Activated CD4-positive, alpha-beta T cell treated with anti-CD3 and anti-CD28 coated beads, Interleukin-2, Interleukin-6, amounts not matched to agents 100 ng/mL and 50 ng/mL, durations not matched to agents 16 hours and 8 hours (primary cell): ENCODE measurements at places on chromosomes 6 and 20.

GRCh38 chr20:24615353-24615752 lies 145.9 kb downstream of the SYNDIG1 start:
- DNase-seq: no peak

DNA sequence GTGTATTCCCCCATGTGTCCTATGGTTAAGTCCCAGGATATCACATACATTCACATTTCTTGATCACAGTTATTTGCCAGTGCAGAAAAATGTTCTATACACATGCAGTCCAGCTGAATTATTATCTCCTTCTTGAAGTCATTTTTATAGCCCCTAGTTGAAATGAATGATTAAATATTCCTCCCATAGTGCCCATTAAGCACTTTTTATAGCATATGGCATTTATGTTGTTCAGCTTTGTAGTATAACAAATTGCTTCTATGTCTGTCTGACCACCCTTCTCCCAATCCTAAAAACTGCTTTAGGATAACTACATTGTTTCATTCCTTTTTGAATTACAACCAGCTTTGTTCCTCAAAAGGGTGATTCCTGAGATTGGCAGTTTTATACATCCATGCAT lies 123.5 kb downstream of the ADGRB3 start:
- DNase-seq: no peak

DNA sequence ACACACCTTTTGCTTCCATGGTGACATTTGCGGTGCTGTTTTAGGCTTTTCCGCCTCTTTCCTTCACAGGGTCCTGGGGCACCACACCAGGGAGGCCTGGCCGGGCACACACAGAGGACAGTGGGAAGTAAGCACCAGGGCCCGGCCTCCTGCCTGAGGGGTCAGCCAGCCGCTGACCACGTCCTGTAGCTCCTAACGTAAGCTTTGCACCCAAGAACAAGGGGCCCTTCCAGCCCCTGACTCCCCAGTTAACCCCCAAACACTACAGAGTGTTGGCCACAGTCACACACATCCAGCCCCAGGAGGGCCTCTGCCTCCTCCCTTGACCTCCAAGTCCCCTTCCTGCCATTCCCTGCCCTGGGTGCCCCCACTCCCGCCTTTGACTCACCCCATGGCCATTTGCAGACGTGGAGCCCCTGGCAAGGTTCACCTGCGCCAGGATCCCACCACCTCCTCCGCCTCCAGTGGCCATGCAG lies 54.7 kb downstream of the YTHDF1 start:
- no peak for DNase-seq

DNA sequence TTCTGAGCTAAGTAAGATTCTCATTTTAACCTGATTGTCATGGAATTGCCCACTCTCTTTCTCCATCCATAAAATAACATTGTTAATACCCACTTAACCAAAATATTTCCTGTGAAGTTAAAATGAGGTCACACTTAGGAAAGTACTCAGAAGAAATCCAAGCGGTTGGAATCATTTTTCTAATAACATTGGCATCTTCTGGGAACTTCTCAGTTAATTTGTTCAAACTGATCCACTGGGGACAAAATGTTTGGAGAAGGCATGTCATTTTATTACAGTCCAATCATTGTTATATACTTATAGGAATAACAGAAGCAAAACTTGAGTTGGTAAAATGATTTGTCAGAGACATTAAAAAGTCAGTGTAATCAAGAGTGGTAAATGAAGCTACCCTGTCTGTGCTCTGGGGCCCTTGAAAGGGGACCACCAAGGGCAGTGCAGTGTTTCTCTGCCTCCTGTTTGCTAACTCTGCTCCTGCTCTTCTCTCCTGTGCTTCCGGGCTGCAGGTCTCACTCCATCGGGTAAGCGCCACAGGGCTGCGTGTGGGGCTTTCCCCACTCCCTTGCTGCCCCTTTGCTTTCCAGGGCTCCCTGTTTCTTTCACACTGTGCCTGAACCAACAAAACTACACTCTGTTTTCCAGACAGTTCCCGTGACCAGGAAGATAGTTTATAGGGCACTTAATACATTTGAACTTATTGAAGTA lies 50.1 kb downstream of the HDDC2 start:
- no peak for DNase-seq

GRCh38 chr6:46652232-46652602 lies 401 bp downstream of the CYP39A1 start:
- no peak for DNase-seq

DNA sequence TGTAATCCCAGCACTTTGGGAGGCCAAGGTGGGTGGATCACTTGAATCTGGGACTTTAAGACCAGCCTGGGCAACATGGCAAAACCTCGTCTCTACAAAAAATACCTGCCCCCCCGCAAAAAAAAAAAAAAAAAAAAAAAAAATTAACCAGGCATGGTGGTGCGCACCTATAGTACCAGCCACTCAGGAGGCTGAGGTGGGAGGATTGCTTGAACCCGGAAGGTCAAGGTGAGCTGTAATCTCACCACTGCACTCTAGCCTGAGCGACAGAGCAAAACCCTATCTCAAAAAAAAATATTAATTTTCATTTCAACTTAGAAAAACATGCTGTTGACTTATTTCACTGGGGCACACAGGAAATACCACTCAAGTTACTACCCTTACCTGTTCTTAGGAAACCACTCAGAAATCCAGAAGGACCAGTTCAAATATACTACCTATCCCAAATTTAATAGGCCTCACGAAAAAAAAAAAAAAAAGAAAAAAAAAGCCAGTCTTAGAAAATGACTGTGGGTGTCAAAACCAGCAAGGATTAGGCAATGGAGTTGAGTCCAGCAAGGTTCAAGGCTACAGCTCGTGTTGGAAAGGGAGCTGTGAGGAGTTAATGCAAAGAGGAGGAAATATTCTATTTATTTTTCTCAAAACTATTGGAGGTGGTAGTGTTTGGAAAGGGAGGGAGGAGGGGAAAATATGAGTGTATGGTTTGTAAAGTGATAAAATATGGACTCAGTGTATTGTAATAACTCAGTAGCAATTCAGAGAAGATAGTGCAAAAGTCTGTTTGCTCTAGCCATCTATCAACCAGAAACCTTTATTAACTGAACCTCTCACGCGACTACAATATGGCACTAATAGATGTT lies 33.9 kb upstream of the PIM1 start:
- no peak for DNase-seq

DNA sequence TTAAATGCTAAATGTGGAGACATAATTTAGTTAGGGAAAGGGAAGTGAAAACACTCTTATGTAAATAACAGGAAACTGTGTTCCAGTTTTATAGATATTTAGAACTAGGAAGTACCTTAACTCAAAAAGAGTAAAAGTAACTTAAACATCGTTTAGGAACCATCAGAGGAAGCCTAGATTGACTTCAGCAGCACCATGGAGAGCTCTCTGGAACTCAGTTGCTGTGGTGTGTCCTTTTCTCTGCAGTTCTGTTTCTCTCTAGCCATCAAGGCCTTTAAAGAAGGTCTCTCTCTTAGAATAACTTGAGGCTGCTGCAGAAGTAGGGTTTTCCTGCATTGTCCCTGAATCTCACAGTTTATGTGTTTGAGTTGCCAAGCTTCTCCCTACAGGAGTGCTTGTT lies 26.9 kb downstream of the CLVS2 start:
- no peak for DNase-seq

- no peak for DNase-seq
These were observed 442.2 kb downstream of the HDGFL1 start for GRCh38 chr6:23011615-23012014.

DNA sequence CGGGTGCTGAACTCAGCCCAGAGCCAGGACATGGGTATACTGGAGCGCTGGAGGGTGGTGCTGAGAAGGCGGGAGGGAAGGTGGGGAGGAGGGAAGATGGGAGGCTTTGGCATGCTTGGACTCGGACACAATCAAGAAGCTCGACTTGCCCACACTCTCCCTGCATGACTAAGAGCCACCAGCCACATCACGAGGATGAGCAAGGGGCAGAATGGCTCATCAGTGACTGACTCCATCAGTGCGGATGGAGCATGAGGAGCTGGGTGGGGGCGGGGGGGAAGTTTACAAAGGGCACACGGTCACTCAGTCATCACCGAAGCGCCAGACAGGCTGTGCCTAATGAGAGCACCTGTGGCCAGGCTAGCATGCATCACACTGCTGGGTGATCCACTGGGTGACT lies 222.8 kb downstream of the KIF16B start:
- no peak for DNase-seq

- DNase-seq: peak; percentile 54
These were observed 15.7 kb downstream of the ADISSP start for GRCh38 chr20:3751675-3752385.

DNA sequence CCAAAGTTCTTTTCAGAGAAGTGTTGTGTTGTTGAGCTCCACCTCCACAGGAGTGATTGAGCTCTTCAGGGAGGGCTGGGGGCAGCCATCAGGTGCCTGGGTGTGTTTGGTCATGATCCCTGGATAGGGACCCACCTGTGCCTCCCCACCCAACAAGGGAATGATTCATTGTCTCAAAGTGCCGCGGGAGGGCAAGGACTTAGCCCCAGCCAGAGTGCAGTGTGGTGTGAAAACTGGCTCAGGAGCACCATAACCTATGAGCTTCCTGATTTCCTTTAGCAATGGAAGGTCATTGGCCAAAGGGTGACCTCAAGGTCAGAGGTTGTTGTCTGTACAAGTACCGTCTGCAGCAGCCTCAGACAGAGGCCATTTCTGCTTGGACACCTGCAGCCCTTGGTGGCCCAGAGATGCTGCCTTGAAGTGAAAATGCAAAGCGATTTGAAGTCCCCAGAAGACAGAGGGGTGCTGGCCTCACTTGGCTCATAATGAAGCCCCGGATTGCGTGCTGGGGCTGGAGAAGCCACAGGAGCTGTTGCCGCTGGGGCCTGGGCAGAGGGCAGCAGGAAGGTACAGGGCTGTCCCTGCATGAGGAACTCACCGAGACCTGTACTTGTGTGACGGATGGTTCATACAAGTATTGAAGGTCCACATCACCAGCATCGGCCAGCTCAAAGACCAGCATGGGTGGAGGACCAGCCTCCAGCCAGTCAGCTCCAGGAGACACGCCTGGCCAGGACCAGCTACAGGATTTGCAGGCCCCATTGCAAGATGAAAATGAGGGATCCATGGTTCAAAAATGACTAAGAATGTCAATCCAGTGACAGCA lies 100.6 kb upstream of the DUSP22 start:
- DNase-seq: no peak

DNA sequence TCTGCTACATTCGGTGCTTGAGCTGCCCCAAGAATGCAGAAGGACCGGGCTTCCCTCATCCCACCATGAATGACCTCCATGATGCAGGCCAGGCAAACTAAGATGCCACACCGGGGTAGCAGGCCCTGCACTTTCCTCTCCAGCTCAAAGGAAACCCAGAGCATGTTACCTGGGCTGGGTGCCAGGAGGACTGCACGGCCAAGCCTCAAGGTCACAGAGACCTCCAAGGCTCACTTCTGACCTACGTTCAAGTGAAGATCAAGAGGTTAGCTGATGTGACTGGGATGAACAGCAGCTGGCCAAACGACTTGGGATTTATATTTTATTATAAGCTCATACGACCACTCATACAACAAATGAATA lies 501.8 kb downstream of the CD83 start:
- no peak for DNase-seq

GRCh38 chr20:6848992-6849391 lies 81.5 kb downstream of the BMP2 start:
- no peak for DNase-seq

DNA sequence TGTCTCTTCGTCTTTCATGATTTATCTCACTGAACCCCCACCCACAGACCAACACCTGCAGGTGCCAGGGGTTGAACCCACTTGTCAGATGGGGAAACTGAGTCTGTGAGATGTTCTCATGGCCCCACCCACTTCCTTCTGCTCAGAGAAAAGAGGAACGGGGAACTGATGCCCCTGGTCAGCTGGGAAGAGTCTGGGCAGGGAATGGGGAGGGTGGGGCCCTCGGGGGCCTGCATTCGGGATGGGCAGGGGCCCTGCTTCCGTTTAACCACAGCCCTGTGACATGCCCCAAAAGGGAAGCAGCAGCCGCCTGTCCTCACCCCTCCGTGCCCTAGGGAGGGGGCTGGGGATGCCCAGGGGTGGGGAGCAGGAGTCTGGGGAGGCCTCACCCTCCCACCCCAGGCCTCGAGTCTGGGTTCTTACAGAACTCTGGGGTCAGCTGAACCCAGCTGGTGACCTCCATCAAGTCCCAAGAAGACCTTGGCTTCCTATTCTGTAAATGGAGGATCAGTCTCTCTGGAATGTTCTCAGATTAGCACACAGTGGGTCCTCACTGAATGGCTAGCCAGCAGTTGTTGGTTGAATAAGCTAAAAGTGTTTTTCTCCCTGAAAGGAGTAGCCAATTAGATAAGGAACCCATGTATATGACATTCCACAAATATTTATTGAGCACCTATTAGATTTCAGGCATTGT lies 81.5 kb downstream of the CEBPB start:
- DNase-seq: no peak
